Bone marrow (tissue), 2 donors: ENCODE measurements at places on chromosomes 2 and 18.

DNA sequence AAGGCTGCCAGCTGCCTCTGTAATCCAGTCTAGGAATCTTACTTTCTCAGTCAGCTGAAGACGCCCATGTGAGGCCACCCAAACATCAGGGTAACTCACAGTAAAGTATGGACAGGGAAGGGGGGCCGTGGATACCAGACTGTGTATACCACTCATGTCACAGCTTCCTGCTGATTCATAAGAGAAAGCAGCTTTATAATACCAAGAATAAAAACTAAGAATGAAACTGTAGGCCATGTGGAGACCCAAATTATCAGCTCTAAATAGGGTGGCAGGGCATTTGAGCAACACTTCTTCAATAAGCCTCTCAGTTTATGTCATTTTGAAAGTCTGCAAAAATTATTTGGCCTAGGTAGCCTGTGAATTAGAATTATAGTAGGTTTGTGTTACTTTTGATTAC lies 115.0 kb upstream of the CDCA7 start:
- no peak for DNase-seq

DNA sequence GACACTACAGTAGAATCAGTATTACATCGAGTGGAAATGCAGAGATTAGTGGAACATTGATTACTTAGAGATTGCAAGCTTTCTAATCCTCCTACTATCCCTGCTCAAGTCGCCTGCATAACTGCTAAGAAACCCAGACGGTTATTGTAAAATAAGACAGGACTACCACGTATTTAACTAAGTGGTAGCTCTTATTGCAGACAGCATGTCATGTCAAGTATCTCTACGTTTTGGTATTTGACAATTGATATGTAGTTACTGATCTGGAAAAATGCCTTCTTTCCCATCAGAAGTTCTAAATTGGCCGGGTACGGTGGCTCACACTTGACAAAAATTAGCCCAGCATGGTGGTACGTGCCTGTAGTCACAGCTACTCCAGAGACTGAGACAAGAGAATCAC lies 404.1 kb downstream of the CBLN2 start:
- no peak for DNase-seq

- DNase-seq = no peak
These were observed 12.9 kb downstream of the HES6 start for GRCh38 chr2:238226698-238227586.

DNA sequence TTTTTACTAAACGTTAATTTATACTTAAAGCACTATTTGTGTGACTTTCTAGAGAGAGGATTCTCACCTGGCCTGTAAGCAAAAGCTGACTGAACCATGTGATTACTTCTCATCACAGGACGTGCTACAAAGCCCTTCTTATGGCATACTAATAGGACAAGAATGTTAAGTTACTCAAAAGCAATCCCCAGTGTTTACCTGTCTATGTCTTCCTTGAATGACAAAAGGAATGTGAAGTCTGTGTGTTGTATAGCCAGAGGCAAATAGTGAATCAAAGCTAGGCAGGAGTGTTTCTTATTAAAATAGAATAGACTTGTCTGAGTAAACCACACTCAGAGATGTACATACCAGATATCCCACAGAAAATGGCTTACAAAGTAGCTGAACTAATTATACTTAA lies 1465.5 kb downstream of the SUCLG1 start:
- DNase-seq = no peak

GRCh38 chr2:138475277-138475776 lies 26.2 kb upstream of the SPOPL start:
- DNase-seq = peak; percentile 45
